ENCODE measurements at places on chromosomes 3 and 15. TPM values are rescaled to one million over a fixed set of nuclear protein-coding genes. Genes with fewer than 3 reads are reported as not detected.

The MFN1 gene
- 18.5 TPM for polyA plus RNA-seq

The CELF6 gene
- polyA plus RNA-seq, result 3.0 TPM

The TMEM108 gene
- polyA plus RNA-seq, result 23.8 TPM

The VGLL4 gene
- polyA plus RNA-seq, result 42.3 TPM

The TNNC1 gene
- 3.1 TPM for polyA plus RNA-seq

The MYH15 gene
- polyA plus RNA-seq, result 0.10 TPM

The IQCF5 gene
- polyA plus RNA-seq, result not detected

The APOD gene
- polyA plus RNA-seq, result 395 TPM

The ACOX2 gene
- polyA plus RNA-seq, result 25.7 TPM

The KATNBL1 gene
- polyA plus RNA-seq, result 15.3 TPM

The SLC2A2 gene
- 0.09 TPM for polyA plus RNA-seq

The SLC22A13 gene
- polyA plus RNA-seq, result not detected

The SI gene
- polyA plus RNA-seq, result not detected

The TP53BP1 gene
- 16.7 TPM for polyA plus RNA-seq

The PTPN9 gene
- 22.6 TPM for polyA plus RNA-seq

The GABRG3 gene
- not detected for polyA plus RNA-seq

The PEX11A gene
- 10.6 TPM for polyA plus RNA-seq

The ATP10A gene
- polyA plus RNA-seq, result 5.0 TPM

The GP9 gene
- polyA plus RNA-seq, result not detected

The TRAT1 gene
- polyA plus RNA-seq, result 0.34 TPM

The SLC7A14 gene
- polyA plus RNA-seq, result 0.22 TPM

The IL12A gene
- polyA plus RNA-seq, result 0.14 TPM

The ESYT3 gene
- 2.4 TPM for polyA plus RNA-seq

The PHLDB2 gene
- 58.1 TPM for polyA plus RNA-seq

The TRPM7 gene
- 14.3 TPM for polyA plus RNA-seq

The VPS33B gene
- 11.8 TPM for polyA plus RNA-seq

The C3orf33 gene
- 4.4 TPM for polyA plus RNA-seq

The CPEB1 gene
- 11.0 TPM for polyA plus RNA-seq

The HIGD2B gene
- polyA plus RNA-seq, result not detected

The VGLL3 gene
- 5.7 TPM for polyA plus RNA-seq

Measured in urinary bladder (tissue), 4 donors.